NCI-H2081 (cell line): ENCODE measurements at places on chromosomes 7 and 10.
A peak's percentile ranks its signal among the peaks of the same experiment; 100 is the strongest.

DNA sequence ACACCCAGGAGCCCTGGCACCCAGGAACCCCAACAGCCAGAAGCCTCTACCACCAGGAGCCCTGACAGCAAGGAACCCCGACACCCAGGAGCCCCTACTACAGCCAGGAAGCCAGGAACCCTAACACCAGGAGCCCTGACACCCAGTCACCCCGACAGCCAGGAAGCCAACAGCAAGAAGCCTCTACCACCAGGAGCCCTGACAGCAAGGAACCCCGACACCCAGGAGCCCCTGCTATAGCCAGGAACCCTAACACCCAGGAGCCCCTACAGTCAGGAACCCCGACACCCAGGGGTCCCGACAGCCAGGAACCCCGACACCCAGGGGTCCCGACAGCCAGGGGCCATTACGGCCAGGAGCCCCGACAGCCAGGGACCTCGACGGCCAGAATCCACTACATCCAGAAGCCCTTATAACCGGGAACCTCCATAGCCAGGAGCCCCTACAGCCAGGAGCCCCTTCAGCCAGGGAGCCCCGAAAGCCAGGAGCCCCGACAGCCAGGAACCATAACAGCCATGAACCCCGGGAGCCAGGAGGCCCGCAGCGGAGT is 440 bp upstream of the GLRX3 start:
- no peak for DNase-seq

GRCh38 chr10:71006506-71006905 is 118.1 kb upstream of the PCBD1 start:
- no peak for DNase-seq

- DNase-seq, result no peak
These were observed 54.1 kb downstream of the NRAP start for GRCh38 chr10:113609704-113610108.

DNA sequence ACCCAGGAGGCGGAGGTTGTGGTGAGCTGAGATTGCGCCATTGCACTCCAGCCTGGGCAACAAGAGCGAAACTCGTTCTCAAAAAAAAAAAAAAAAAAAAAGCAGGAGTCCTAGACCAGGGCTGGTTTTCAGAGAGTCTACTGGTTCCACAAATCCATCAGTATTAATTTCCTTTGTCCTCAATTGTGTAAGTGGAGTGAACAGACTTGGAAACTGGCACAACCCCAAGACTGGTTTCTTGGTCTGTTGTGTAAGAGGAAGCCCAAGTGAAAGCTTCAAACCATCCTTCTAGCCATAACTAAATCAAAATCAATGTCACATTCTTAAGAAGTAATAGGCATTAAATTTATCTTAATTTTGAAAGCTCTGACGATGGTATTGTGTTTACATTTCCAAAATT is 213.6 kb downstream of the DGKI start:
- no peak for DNase-seq

DNA sequence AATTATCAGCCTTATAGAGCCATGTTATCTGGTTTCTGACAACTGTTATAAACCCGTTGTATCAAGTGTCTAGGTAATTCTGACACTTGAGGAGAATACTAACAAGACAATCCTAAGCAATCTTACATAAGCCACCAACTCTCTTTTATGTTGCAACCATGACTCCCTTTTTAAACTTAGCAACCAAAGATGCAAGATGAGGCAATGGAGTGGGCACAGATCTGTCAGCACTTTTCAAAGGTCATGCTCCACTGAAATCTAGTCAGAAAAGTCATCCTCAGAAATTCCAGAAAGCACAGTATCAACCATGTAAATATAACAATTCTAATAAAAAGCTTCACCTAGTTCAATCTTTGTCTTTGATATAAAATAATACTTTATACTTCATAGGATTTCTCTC is 77.0 kb upstream of the SEMA3A start:
- DNase-seq, result no peak

GRCh38 chr7:12139416-12139815 is 71.7 kb upstream of the TMEM106B start:
- DNase-seq, result no peak

GRCh38 chr10:96416643-96417042 is 57.8 kb upstream of the OPALIN start:
- DNase-seq, result no peak

DNA sequence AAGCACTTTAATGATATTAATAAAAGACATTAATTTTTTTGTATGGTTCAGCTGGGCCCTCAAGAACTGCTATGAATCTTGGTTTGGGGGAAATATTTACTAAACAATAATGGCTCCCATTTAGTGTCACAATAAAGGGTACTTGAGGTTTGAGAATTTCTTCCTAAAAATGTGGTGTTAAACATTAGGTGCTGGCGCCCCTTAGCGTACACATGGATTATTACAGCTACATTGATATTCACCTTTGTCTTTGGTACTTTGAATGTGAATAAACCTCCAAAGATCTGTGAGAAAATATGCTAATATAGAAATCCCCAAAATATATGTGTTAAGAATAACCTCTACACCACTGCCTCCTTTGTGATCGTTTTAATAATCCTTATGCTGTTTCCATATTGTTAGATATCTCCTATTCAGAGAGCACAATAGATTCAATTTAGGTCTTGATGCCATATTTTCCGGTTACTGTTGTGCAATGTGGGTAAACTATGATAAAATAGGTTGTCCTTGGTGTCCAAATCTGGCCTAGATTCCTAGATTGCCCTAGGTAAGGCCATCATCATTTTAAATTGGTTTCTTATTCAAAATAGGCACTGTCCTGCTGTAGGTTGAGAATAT is 161.8 kb upstream of the CACNA2D1 start:
- DNase-seq, result peak; percentile 77

GRCh38 chr10:61151059-61151458 is 207.1 kb upstream of the RHOBTB1 start:
- DNase-seq, result no peak

- DNase-seq, result no peak
These were observed 35.4 kb upstream of the PPP2R2D start for GRCh38 chr10:131865223-131865917.

GRCh38 chr10:77770868-77771175 is 133.2 kb upstream of the KCNMA1 start:
- DNase-seq, result no peak

GRCh38 chr7:29243910-29244655 is 49.5 kb downstream of the CHN2 start:
- no peak for DNase-seq

DNA sequence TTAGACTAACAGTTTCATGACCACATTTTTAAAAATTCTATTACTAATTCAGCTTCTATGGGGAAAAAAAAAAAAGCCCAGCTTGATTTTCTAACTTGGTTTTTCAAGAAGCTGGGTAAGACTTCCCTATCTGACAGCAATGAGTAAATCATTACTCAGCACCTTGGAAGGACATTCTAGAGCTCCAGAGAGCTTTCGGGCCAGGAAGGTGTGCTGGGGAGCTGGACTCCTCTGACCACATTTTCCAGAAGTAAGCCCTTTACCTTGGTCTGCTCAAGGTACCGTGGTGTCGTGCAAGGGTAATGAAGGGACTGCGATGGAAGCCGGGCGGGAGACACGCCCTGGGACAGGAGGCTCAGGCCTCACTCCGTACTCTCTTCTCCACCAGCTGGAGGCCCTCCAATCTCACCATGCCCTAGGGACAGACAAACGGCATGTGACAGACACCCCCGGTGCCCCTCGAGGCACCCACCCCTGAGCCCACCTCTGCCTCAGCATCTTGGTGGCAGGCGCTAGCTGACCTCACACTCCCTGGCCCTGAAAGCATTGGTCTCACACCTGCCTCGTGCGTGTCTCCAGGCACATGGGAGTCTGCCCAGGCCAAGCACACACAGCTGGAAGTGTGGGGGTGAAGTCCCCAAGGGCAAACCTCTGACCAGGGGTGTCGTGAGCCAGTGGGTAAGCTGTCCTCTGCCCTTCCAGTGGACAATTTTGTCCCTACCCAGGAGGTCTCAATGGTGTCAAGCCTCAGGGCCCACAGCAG is 152.1 kb downstream of the OAT start:
- no peak for DNase-seq

- no peak for DNase-seq
These were observed 250.2 kb downstream of the DPP6 start for GRCh38 chr7:154302380-154302779.

- no peak for DNase-seq
These were observed 16.3 kb upstream of the THSD7A start for GRCh38 chr7:11848251-11848650.

DNA sequence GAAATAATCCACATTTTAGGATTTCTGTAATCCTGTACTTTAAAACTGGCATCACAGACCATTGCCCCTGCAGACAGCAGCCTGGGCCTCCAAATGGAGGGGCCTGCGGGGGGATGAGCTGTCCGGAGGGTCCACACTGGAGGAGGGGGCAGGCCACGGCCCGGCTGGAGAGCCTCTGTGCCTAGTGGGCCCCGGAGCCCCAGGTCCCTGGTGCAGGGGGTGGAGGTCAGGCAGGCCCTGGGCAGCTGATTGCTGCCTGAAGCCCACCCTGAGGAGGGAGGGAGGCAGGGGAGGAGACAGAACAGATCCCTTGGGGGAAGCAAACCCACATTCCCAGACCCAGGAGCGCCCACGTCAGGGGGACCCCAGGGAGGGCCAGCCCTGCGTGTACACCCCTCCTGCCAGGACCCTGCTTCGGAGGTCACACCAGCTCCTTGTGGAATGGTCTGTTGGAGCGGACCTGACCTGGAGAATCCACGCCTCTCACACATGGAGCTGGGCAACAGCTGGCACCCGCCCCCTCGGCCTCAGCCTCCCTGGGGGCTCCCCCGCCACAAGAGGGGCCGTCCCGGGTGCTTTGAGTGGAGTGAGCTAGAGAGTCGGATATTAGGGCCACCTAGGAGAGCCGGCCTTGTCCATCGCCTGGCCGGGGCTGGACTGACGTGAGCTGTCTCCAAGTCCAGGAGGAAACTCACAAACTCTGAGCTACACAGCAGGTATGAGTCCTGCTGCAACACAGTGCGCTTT is 12.2 kb upstream of the FAM20C start:
- no peak for DNase-seq

DNA sequence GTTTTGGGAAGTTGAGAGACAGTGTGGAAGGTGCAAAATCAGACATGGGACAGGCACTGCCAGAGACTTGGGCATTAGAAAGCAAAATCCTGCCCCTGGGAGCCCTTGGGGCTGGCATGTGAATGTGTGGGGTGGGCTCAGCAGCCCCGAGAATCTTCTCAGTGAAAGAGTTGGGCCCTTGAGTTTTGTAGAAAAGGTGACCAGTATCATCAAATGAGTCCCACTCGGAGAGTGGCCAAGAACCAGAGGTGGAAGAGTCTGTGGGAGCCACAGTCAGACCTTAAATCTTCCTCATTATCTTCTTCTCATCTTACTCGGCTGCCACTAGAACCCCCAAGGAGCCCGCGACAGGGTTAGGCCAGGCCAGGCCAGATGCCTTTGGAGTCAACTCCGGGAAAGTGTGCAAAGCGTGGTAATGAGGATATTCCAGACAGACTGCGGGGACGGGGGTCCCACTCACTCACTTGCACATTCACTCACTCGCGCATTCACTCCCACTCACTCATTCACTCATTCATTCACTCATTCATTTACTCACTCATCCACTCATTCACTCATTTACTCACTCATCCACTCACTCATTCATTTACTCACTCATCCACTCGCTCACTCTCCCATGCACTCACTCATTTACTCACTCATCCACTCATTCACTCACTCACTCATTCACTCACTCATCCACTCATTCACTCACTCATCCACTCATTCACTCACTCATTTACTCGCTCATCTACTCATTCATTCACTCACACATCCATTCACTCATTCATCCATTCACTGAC is 74.9 kb downstream of the CARD11 start:
- DNase-seq, result no peak

DNA sequence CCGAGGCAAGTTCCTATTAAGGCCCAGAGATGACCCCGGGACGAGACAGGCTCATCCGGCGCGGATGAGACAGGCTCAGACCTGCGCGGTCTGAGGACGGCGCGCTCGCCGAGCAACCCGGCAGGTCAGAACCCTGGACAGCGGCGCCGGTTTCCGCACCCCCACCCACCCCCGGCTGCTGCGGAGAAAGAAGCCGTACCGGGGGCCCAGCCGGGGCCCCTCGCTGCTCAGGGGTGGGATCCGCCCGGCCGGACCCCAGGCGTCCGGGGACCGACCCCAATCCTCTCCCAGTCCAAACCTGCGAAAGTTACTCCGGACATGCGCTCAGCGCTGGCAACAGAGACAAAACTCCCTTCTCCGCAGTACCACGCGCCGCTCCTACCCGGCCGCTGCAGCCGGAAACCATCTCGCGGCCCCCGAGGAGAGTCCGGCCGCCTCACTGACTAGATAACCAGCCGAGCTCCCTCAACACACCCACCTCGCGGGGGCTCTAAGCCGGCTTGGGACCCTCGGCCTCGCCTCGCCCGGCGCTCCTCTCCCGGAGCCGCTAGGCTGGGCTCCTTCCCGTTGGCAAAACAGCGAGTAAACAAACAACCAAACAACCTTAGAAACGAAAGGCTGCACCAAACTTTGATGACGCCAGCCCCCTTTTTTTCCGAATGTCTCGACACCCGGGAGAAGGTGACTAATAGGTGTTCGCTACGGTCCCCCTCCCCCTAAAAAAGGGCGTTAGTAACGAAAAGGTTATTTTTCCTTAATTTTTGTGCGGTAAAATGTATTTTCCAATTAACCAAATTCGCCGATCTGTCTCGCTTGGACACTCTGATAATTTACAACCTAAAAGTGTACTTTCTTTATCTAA is 2.3 kb upstream of the DRGX start:
- DNase-seq, result no peak

GRCh38 chr10:6275022-6275997 is 72.6 kb downstream of the PFKFB3 start:
- no peak for DNase-seq

DNA sequence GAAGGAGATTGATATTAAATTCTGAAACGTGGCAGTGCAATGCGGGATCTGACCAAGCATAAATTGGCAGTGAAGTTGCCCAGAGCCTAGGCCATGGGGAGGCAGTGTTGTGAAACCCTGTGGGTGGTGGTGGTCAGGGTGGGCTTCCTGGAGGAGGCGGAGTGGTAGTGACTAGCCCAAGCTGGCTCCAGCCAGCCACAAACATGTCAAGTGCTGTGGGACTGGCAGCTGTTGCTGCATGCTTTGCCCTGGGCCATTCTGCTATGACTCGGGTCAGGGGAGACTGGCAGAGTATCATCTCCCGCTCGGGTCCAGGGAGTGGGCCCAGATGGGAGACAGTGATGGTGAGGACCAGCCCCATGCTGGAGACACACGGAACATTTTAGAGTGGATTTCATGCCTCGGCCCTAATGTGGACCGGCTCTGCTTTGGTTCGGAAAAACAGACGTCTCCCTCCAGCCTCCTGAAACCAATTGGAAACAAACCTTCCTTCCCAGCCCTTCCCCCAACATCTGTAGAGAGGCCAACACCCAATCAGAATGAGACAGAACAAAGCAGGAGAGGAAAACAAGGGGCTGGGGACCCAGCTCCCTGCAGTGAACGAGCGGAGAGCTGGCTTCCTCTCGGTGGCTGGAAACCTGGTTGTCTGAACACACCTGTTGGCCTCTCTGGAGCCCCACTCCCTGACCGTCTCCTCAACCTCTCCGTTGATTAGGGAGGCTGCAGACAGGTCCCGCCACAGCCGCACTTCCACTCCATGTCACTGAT is 58.2 kb downstream of the TMEM270 start:
- DNase-seq, result no peak

GRCh38 chr10:132974249-132974796 is 32.0 kb upstream of the CFAP46 start:
- no peak for DNase-seq
